ENCODE measurements at places on chromosomes 4 and X.

DNA sequence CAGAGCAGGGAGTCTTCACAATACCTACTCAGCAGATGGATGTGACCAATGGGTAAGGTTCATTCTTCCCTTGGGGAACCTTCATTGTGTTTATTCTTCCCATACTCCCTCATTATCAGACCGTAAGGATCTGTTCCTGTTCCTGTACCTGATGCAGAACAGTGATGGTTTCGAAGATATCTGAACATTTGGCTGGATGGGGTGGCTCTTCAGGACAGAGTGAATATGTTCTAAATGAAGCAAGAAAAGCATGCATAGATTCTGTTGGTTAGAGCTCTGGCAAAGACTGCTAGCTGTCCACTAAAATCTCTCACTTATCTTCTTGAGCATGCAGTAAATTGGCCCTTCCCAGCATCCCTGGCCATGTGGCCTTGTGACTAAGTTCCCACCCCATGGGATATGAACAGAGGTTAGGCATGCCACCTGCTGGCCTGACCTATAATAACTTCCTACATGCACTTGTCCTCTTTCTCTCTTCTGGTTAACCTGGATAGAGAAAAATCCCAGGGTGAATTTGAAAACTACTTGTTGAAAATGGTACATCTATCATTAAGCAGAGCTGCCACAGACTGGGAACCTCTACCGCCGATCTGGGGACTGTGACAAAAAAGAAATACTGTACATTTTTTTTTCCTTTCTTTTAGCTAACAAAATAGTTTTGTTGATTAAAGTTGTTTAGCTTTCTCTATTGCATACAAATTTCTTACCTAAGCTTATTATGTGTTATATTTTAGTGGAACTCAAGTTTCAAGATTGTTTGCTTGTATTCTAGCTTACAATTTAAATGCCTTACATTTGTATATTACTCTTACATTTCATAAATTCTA is 60.0 kb upstream of the BANK1 start:
- DNase-seq: no peak

DNA sequence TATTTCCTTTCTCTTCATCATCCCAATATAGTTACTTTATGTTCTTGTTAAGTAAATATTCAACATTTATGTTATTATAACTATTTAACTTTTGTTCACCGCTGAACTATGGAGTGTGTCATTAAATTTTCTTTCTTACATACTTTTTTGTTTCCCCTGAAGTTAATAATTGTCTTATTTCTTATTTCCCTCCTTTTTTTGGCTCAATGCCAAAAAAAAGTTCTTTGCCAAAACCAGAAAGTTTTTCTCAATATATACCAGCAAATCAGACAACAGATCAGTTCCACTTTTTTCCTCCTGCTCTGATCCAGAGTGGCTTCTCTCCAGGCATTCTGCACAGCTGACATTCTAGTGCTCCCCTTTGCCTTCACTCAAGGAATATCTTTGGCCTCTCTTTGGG is 187.0 kb upstream of the PPARGC1A start:
- no peak for DNase-seq

DNA sequence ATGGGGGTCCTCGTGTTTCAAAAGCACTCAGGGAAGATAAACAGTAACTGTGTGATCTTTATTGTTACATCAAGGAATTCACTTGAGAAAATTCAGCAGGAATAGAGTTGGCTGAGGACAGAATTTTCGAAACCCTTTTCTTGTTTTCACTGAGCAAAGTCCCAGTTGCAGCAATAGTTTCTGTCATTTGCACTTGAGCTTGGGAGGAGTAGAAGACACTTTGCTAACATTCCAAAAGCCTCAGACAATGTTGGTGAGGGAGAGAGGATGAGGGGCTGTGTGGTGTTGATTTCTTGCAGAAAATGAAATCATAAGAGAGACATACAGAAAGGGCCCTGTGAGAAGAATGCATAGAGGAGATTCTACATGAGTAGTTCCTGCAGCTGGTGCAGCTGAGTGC is 151.9 kb upstream of the DIPK2B start:
- no peak for DNase-seq

- no peak for DNase-seq
Observed at GRCh38 chrX:76987381-76987780, 459.8 kb upstream of the FGF16 start.

GRCh38 chr4:184715526-184715925 is 18.4 kb downstream of the CENPU start:
- DNase-seq: no peak

DNA sequence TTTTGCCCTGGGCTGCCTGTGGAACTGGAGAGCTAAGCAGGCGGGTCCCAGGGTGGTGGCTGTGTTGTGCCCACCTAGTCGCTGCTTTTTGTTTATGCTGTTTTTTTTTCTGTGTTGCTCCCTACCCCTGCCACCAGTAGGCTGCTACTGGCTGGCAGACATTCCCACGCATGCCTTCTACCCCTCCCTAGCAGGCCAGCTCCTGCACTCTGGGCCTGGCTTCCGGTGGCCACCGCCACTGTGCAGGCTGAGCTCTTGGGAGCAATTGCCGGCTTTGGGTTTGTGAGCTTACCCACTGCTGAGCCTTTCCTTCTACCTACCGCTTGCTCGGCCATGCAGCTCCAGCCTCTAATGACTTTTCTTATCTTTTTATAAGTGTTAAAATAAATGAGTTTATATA is 57.6 kb downstream of the RBM46 start:
- no peak for DNase-seq

DNA sequence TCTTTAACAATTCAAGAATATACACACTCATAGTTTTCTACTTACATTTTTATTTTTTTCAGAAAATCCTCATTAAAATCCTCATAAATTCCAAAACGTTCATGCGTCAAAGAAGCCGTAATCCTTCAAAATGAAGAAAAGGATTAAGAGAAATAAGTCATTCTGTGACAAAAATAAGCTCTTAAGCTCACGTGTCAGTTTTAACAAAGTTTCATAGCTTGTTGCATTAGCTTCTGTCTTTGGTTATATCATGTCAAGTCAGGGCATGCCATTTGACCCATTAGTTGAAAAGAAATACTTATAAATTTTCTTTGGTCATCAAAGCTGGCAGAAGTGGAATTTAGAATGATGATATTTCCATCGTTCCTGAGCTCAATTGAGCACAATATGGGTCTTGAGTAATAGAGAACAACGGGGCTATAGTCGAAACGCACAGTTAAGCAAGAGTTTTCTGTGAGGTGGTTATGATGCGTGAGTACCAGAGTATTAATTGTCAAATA is 185.2 kb upstream of the CTSO start:
- DNase-seq: no peak

GRCh38 chrX:65926095-65927019 is 113.5 kb downstream of the VSIG4 start:
- DNase-seq: no peak

- no peak for DNase-seq
Observed at GRCh38 chrX:98299785-98300184, 1416.1 kb downstream of the RPA4 start.
